ENCODE measurements at places on chromosomes 13 and 19.
A peak's percentile ranks its signal among the peaks of the same experiment; 100 is the strongest.

DNA sequence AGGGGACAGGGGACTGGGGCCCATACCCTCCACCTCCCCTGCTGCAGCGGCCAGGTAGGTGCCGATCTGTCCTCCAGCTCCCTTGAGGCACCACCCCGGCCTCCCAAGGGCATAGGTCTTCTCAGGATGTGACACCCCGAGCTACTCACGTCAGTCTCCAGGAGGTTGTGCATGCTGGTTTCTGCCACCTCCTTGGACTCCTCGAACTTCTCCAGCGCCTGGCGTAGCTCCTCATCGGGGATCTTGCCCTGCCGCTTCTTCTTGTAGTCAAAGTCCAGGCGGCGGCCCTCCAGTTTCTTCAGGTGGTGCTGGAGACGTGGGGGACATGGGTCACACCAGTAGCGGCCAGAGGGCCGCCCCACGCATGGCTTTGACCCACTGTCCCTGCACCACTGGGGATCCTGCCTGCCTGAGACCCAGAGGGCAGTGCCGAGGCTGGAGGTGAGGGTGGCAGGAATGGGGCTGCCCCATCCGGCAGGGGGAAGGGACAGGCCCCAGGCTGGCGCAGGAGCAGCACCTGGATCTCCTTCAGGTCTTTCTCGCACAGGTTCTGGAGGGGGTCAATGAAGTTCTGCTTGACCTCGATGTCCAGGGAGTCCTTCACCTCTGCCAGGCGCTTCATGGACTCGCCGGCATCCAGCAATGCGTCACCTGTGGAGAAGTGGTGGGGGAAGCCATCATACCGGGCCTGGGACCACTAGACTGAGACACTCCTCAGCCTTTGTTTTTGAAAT lies 20.4 kb downstream of the MPND start:
- peak; percentile 87 for DNase-seq

- no peak for DNase-seq
These were observed 59.8 kb upstream of the RCBTB2 start for GRCh38 chr13:48592688-48593049.

DNA sequence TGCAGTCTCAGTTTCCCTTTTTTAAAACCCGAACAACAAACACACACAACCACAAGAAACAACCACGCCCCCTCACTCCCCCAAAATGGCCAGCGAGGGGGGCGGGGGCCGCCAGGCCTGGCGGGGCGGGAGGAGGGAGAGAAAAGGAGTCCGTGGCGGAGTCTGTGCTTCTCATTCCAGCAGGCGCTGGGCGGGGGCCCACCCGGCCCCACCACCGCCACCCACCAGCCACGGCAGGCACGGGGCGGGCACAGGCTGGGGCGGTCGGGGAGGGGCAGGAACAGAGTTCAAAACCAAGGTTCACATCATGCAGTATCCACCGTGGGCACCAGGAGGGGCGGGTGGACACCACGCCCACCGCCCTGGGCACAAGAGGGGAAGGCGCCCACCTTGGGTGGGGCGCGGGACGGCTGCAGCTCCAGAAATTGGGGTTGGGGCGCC lies 12.9 kb downstream of the DPF1 start:
- no peak for DNase-seq

- DNase-seq: no peak
These were observed 352.5 kb upstream of the PCDH20 start for GRCh38 chr13:61768175-61768574.

GRCh38 chr19:5957170-5957569 lies 20.8 kb downstream of the RANBP3 start:
- no peak for DNase-seq

- no peak for DNase-seq
These were observed 109.1 kb downstream of the PCDH9 start for GRCh38 chr13:67120872-67121531.

DNA sequence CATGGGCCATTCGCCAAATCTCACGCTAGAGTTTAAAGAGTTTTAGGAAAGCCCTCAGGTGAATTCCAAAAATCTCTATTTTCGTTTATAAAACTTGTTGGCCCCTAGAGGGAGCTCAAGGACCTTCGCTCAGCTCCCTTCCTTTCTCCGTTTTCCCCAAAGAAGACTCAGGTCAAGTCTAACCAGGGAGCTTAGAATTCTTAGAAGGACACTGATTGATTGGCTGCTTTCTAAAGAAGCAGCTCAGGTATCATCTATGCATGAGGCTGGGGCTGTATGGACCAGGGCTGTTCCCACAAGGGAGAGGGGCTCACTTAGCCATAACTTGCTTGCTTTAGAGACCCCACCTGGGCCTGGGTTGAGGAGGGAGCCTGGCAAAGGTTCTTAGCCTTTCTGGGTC lies 20.5 kb downstream of the DZIP1 start:
- DNase-seq: no peak

- DNase-seq: no peak
These were observed 419.2 kb downstream of the OLFM4 start for GRCh38 chr13:53447863-53448262.

DNA sequence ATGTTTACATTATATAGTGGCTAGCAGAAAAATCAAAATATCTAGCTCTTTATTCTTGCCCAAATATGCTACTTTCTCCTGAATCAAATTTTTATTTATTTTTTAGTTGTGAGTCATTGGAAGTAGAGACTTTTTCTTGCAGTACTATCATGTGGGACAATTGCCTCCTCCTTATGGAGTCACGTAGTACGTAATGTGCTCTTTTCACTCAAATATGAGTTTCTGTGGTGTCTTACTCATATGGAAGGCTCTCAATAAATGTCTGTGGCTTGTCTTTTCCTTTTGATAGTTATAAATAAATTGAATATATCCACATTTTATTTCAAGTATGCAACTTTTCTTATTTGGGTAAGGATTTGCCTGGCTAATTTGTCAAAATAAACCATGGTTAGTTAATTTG lies 1411.0 kb upstream of the SLC10A2 start:
- no peak for DNase-seq

- no peak for DNase-seq
These were observed 10.3 kb downstream of the CEACAM5 start for GRCh38 chr19:41718761-41719160.

DNA sequence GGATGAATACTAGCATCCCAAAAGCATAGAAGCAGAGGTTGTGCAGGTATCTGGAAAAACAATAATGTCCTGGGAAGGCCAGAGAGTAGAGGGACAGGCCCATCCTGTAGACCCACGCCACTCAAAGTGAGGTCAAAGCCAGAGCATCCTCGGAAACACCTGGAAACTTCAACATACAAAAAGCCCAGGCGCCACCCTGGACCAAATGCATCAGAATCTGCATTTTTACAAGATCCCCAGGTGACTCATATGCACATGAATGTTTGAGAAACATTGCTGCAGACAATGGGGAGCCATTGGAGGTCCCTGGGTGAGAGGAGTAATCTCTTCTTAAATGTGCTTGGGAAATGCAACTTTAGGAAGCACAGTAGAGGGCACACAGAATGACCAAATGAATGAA lies 684.1 kb downstream of the DIAPH3 start:
- DNase-seq: no peak

DNA sequence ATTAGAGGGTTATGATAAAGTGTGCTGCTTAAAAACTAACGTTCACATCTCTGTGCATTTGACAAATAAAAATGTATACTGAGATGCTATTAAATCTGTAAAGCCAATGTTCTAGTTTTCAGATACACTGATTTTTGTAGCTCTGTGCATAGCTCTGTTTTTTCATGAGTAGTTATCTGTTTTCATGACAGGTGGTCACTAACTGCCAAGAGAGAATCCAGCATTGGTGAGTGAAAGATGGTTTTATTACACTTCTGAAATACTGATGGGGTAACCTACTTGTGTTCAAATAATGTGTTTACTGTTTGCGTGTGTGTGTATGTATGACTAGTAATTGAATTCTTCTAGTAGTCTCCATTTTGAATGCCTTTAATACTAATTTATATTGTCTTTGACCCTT lies 29.0 kb downstream of the URI1 start:
- DNase-seq: no peak

- DNase-seq: no peak
These were observed 3.2 kb downstream of the IL17D start for GRCh38 chr13:20706661-20707060.

DNA sequence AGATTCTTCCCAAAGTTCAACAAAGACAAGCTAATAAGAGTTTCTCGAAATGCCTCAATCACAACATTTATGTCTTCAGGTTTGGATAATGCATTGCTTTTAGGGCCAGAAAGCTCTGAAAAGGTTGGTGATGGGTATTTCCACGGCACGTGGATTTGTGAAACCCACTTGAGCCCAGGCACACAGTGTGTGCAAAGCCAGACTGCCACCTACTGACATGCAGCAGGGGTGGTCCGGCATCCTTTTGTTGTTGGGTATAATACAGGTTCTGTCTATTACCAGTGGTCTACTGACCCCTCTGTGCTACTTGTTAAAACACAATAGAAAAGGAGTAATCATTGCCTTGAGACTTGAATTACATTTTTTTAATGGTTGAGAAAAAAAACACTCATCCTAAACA lies 225.6 kb downstream of the RAP2A start:
- no peak for DNase-seq

GRCh38 chr19:40549007-40549708 lies 27.5 kb upstream of the SHKBP1 start:
- no peak for DNase-seq

DNA sequence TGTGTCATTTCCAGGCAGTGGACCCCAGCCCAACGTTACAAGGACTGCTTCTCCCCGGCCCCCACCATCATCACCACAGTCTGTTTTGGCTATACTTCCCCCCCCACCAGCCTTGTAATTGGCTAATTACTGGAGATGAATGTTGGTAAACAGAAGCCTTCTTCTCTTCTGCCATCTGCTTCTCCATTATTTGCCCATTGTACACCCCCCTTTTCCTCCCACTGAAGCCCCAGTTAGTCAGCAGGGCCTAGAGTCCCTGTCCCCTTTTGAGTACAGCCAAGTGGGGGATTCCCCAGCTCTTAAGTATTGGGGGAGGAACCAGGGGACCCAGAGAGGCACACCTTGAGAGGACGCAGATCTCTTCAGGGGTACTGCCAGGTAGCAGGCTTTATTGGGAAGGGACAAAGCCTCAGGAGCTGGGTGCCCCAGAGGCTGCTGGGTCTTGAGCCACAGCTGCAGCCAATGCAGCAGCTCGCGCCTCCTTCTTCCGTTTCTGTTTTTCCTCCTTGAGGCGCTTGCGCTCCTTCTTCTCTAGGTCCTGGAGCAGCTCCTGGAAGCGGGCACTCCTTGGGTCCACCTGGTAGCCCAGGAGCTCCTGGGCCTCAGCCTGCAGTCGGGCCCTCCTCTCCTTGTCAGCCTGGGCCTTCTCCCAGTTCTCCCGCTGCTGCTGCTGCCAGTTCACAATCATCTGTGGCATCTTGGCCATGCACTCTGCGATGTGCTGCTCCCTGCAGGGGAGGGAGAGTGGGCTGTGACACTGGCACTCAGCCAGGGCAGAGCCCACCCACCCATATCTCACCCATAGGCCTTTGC lies 3.0 kb downstream of the GADD45GIP1 start:
- DNase-seq: no peak

DNA sequence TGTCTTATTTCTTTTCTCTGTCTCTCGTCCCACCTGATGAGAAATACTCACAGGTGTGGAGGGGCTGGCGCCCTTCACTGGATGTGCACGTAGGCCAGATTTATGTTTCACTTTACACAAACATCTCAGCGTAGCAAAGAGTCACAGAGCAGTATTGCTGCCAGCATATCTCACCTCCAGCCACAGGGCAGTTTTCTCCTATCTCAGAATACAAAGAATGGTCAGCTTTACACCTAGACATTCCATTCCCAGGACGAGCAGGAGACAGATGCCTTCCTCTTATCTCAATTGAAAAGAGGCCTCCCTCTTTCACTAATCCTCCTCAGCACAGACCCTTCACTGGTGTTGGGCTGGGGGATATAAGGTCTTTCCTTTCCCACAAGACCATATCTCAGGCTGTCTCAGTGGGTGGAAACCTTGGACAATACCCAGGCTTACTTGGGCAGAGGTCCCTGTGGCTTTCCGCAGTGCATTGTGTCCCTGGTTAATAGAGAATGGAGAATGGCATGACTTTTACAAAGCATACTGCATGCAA lies 7.2 kb upstream of the ZNF611 start:
- no peak for DNase-seq

- no peak for DNase-seq
These were observed 344 bp downstream of the NHLRC3 start for GRCh38 chr13:39038569-39039030.

GRCh38 chr19:34172661-34173192 lies 423 bp downstream of the LSM14A start:
- DNase-seq: no peak

- no peak for DNase-seq
These were observed 4.4 kb upstream of the EID2 start for GRCh38 chr19:39544226-39544903.

- peak; percentile 86 for DNase-seq
These were observed 2.9 kb downstream of the CD37 start for GRCh38 chr19:49338023-49338677.

GRCh38 chr13:80297094-80297493 lies 43.8 kb downstream of the SPRY2 start:
- no peak for DNase-seq

DNA sequence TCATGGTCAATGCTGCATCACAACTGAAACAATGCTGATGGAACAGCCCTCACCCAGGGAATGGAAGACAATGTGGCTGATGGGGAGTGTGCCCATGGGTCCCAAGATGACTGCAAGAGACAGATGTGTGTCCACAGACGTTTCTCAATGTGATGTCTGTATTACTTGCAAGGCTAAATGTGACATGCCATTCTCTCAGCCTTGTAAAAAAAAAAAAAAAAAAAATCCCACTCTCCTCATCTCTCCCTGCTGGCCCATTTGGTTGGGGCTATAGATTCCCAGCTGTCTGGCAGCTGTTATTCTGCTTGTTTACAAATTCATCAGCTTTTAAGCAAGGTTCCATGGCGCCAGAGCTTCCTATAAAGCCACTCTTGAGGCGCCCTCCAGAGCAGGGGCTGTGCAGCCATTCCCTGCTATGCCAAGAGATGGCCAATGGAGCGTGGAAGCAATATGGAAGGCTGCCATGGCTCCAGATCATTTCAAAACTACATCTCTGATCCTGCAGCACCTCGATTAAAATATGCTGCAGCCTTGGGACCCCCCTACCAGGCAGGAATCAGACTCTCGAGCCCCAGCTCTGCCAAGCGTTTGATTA lies 294.8 kb downstream of the FOXO1 start:
- DNase-seq: no peak
